Iris pigment epithelial cell (primary cell): ENCODE measurements at places on chromosomes 1 and 21.

DNA sequence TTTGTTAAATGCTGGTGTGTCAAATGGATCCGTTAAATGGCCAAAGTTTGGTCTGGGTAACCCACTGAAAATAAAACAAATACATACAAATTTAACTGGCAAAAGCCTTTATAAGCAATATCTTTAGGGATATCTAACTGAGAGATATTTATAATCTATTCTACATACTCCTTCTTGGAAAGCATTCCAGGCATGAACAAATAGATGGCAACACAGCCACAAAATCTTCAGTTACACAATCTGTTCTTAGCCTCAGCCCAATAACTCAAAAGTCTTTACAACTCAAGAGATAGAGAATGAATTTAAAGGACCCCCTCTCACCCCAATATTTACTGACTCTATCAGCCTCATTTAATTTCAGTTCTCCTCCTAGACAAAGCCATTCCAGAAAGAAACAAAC is 58.7 kb downstream of the NRDC start:
- DNase-seq, result peak; percentile 53

- DNase-seq, result no peak
These were observed 65.5 kb downstream of the SYT14 start for GRCh38 chr1:210003501-210003900.

DNA sequence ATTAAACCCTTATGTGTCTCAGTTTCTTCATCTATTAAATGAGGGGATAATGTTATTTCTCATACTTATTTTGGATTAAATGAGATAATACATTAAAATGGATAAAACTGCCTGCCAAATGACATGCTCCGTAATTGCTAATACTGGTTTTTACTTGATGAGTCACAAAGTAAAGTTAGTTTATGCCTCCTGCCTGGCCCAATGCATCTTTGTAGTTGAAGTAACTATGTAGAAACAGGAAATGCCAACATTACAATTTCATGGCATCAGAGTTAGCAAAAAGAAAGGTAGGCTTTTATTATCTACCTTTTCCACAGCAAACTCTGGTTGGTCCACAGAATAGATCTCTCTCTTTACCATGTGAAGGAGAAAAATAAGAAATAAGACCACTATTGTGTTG is 214.5 kb downstream of the TBX15 start:
- DNase-seq, result no peak

DNA sequence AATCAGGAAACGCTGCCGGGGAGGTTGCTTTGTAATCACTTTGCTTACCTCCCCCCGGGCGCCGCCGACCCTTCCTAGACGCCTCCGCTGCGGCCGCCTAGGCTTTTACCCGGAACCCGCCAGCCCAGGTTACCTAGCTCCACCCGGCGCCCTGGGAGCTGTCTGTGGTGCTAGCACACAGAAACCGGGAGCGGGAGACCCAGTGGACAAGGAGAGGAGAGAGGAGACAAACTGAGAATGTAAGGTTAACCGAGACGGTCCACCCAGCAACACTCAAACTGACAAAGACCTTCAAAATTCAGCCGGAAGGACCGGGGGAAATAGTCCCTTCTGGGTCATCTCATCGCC is 9.8 kb downstream of the BARHL2 start:
- peak; percentile 39 for DNase-seq

- DNase-seq, result no peak
These were observed 31.5 kb downstream of the PALMD start for GRCh38 chr1:99677416-99677815.

DNA sequence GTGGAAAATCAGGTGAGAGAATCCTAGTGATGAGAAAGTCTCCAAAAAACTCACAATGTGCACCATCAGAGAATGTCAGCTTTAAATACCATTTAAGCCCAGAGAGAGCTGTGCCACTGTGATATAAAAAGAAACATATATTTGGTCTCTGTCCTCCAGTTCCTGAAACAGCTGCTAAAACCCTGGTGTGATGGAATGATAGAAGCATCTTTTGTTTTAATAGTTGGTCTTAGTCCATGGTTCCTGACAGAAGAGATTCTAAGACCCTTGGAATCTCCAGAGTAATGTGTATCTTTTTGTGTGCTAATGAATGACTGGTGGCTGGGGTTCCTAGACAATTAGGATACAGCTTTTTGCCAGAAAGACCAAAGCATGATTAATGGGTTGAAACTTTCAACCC is 302.8 kb upstream of the B3GALT2 start:
- no peak for DNase-seq

GRCh38 chr1:53982034-53982762 is 35.8 kb downstream of the LDLRAD1 start:
- peak; percentile 41 for DNase-seq

GRCh38 chr1:236785477-236785876 is 9.6 kb upstream of the MTR start:
- DNase-seq, result no peak

DNA sequence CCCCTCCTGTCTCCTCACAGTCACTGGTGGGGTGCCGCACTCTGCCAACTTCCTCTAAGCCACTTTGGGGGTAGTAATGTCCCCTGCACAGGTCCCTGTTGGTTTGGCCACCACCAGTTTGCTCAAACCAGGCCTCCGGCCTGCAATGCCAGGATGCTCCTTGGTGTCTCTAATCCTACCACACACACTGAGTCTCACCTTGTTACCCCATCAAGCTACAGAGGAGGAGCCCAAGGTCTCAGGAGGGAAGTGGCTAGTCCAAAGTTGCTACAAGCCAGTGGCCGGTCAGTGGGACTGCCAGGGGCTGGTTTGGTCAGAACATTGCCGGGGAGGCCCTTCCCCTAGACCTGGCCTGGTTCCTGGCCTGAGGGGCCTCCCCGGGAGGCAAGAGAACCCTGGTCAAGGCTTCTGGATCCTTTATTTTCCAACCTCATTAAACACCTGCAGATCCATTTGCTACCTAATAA is 21.5 kb upstream of the LRP8 start:
- DNase-seq, result no peak

- DNase-seq, result no peak
These were observed 174.2 kb downstream of the CAMTA1 start for GRCh38 chr1:6959491-6959890.

DNA sequence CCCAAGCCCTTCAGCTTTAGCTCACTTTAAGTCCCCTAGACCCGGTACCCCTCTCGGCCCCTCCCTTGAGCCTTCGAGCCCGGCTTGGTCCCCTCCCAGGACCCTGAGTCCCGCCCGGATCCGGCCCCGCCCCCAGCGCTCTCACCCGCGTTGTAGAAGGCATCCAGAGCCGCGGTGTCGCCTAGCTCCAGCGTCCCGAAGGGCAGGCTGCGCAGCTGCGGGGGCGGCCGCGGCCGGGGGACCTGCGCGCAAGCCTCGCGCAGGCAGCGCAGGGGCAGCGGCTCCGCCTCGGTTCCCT is 699 bp downstream of the MAP3K6 start:
- peak; percentile 61 for DNase-seq

GRCh38 chr1:163173121-163173520 is 29.6 kb downstream of the RGS5 start:
- no peak for DNase-seq

DNA sequence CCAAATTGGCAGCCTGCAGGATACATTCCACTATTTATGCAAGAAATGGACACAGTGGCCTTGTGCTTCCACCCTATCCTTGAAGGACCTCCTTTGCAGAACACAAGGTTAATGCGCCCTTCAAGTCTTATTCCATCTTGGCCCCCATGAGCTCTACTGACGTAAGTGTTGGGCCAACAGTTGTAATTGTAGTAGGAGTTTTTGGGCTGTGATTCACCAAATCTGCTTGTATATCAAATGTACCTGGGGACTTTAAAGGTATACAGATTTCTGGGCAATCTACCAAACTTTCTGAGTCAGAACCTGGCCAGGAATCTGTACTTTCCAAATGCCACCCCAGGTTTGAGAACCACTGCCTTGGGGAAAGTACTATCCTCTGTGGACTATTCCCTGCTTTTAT is 100.9 kb upstream of the MARK1 start:
- no peak for DNase-seq

DNA sequence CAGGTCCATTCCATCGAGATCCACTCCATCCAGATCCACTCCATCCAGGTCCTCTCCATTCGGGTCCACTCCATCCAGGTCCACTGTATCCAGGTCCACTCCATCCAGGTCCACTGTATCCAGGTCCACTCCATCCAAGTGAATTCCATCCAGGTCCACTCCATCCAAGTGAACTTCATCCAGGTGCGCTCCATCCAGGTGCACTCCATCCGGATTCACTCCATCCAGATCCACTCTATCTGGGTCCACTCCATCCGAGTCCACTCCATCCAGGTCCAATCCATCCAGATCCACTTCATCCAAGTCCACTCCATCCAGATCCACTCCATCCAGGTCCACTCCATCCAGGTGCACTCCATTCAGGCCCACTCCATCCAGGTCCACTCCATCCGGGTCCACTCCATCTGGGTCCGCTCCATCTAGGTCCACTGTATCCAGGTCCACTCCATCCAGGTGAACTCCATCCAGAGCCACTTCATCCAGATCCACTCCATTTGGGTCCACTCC is 157.4 kb downstream of the HUNK start:
- no peak for DNase-seq

GRCh38 chr21:45306832-45307571 is 19.3 kb upstream of the POFUT2 start:
- DNase-seq, result peak; percentile 78

DNA sequence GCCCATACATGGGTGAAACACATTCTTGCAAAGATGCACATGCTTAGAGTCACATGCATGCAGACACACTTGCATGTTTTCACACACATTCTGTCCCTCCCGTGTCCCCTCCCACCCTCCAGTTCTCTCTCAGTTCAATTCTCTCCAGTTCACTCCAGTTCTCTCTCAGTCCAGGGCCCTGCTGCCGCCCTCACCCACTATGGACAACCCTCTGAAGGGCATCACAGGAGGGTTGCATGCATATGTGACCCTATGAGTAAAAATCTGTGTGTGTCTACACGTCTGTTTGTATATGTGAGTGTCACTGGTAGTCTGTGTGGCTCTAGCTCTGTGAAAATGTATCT is 21.8 kb upstream of the ADGRB2 start:
- DNase-seq, result no peak

DNA sequence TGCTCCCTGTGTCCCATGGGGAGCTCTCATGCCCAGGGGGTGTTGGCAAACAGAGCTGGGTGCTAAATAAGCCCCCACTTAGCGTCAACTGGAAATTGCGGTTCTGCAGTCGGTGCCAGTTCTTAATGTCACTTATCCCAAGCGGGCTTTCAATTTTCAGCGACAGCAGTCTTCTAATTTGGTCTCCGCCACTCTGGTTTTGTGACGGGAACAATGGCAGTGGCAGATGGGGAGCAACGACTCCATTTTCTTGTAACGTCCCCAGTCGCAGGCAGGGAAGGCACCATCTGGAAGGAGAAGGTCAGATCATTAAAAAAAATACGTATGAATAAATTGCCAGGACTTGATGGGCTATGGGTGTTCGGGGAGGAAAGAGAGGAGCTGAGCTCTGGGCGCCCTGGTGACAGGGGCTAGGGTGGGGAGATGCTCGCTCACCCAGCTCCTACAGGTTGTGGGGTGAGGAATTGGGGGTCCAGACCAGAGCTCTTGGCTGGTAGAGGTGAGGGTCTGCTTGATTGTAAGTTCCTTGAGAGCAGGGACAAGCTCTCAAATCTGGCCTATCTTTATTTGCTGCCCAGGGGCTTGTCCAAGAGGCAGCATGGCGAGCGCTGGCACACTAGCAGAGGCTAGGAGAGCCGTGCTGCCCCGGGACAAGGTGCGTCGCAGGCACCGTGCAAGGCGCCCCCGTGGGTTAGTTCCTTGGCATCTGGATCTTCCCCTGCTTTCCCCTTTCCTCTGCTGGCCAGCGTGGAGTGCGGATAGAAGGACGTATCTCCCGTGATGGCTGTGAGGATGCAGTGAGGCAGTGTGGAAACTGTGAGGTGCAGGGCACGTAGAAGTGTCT is 105.8 kb downstream of the ARHGEF10L start:
- DNase-seq, result no peak

- no peak for DNase-seq
These were observed 32.0 kb downstream of the DNAJC6 start for GRCh38 chr1:65341381-65341780.

DNA sequence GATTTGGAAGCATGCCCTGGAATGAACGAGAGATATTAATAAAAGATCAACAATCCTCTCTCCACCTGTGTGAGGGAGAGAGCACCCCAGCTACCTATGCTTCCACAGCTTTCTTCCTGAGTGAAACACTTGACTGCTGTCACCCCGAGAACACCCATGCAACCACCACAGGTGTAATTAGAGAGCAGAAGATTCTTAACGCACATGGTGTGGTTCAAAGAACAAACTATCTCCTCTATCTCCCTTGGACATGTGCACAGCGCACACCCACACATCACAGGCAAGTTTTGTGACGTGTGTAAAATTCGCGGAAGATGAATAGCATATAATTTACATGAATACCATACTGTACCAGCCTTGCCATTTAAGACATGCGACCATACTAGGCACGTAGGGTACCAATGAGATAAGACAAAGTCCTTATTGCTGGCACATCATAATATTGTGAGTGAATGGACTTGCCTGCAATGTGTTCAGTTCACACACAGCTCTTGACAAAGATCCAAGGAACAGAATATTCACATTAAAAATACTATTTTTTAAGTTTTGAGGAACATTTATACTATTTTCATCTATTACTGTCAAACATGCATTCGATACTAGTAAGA is 11.6 kb downstream of the ERRFI1 start:
- peak; percentile 27 for DNase-seq

GRCh38 chr1:67213164-67213563 is 46.9 kb downstream of the IL23R start:
- peak; percentile 36 for DNase-seq

- DNase-seq, result no peak
These were observed 33.2 kb downstream of the OTUD7B start for GRCh38 chr1:149977345-149977744.

DNA sequence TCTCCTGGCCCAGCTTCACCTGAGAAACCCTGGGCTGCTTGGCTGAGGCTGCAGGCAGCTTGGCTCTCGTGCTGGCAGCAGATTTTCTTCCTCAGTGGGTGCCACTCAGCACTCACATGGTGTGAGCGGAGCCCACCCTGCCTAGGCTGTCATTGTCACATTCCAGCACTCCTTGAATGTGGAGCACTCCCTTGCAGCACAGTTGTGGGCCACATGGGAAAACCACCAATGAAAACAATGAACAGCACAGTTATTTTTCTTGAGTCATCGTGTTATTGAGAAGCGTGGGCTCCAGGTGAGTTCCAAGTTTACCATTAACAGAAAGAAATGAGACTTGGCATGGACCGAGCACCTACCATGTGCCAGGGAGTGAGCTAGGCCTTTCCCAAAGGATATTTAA is 27.2 kb upstream of the TRIM67 start:
- DNase-seq, result no peak

DNA sequence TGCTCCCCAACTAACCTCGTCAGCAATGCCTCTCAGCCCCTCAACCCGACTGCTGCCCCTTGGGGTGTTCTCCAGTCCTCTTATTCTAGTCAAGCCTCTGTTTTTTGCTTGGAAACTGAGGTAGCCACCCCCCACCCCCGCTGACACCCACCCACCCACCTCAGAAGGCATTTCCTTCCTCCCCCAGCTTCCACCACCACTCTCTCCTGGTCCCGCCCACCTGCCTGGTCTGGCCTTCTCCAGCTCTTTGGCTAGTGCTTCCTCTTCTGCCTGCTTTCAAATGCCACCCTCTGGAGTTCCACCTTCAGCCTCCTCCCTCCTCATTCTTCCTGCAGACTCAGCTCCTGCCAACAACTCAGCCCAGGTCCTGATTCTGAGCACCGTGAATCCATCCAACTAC is 35.3 kb downstream of the OLFML2B start:
- no peak for DNase-seq

- no peak for DNase-seq
These were observed 40.9 kb upstream of the EPS8L3 start for GRCh38 chr1:109804660-109805059.
